ENCODE measurements at places on chromosomes 16 and 17. TPM values are rescaled to one million over a fixed set of nuclear protein-coding genes. Genes with fewer than 3 reads are reported as not detected.

GRCh38 chr16:50526796-50527195 lies 21.4 kb upstream of the NKD1 start:
- DNase-seq = no peak

Gene HS3ST6
- not detected for total RNA-seq

DNA sequence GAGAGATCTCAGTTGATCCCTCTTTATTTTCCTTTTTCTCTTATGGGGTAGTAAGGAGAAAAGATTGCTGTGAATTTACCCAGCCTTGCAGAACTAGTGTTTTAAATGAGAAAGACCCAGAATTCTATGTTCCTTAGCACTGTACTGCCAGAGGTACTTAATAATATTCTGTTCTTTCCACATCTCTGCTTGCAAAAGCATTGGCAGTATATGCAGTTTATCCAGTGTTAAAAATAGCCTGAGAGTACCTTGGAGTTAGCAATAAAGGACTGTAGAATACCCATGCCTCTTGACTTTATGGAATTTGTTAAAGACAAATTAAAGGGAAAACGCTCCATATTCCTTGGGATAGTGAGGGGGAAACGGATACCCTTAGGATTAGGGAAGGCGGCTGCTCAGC lies 11.9 kb downstream of the SLC7A6 start:
- DNase-seq = no peak

Gene NPW
- 0.80 TPM for total RNA-seq

GRCh38 chr17:14594690-14595089 lies 293.8 kb downstream of the HS3ST3B1 start:
- DNase-seq = no peak

Gene KRT25
- total RNA-seq = 0.35 TPM

Gene KIF19
- total RNA-seq = 1.6 TPM

- no peak for DNase-seq
These were observed 290.5 kb downstream of the HAPSTR1 start for GRCh38 chr16:9381905-9382304.

DNA sequence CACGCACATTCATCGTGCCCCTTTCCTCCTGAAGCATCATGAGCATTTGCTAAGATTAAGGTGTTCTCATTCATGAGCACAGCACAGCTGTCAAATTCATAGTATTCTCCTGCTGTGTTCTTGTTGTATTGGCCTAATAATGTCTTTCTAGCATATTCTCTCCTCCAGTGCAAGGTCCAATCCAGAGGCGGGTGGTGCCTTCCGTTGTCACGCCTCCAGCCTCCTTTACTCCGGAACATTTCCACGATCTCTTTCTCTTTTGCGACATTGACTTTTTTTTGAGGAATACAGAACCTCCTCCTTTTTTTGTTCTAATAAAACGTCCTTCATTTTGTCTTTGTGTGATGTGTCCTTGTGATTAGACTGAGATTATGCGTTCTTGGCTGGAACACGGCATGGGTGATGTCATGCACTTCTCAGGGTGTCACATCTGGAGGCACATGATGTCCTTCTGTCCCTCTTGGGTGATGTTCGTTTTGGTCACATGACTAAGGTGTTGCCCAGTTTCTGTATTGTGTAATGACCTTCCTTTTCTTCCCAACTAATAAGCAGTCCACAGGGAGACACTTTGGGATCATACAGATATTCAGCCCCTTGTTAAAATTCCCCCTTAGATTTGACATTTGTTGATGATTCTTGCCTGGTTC lies 66.3 kb downstream of the CLEC16A start:
- DNase-seq = no peak

DNA sequence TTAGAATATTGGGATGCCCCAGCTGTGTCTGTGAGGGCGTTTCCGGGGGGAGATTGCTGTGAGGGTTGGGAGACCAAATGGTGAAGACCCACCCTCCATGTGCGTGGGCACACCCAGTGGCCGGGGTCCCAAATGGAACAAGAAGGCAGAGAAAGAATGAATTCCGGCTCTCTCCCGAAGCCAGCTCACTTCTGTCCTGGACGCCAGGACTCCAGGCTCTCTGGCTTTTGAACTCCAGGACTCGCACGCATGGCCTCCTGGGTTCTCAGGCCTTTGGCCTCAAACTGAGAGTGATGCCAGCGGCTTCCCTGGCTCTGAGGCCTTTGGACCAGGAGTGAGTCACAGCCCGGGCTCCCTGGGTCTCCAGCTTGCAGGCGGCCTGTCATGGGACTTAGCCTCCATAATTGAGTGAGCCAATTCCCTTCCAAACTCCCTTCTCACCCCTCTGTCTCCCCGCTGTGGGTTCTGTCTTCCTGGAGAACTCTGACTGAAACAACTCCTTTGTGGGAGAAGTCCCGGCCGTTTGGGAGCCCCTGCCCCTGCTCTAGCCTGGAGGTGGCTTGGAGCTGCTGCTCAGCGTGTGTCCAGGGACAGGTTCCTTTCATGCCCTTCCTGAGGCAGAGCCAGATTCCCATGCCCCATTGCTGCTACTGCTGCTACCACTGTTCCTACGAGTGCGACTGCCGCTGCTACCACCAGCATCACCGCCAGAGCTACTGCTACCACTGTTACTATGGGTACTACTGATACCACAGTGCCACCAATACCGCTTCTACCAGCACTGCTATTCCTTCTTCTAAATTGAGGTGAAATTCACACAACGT lies 49.8 kb upstream of the CBX4 start:
- DNase-seq = no peak

GRCh38 chr17:41793784-41794539 lies 7.5 kb upstream of the JUP start:
- no peak for DNase-seq

DNA sequence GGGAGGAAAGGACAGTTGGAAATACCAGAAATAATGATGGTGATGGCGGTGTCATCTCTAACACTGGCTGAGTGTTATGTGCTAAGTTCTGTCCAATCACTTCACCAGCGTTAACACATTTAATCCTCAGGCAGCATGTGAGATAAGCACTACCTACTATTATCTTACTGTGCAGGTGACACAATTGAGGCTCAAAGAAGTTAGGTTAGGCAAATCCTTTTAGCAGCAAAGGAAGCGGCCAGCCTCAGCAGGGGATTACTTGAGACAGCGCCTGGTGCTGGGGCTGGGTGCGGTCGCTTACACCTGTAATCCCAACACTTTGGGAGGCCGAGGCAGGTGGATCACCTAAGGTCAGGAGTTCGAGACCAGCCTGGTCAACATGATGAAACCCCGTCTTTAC lies 18.7 kb upstream of the DHX8 start:
- DNase-seq = no peak

- DNase-seq = peak; percentile 66
These were observed 268.5 kb downstream of the C16orf95 start for GRCh38 chr16:87048730-87049115.

GRCh38 chr16:70578035-70578434 lies 54.4 kb downstream of the SF3B3 start:
- no peak for DNase-seq

- DNase-seq = peak; percentile 49
These were observed 106.4 kb downstream of the SLC39A11 start for GRCh38 chr17:72985882-72986720.

GRCh38 chr16:3223913-3224515 lies 10.9 kb downstream of the ZNF200 start:
- no peak for DNase-seq

GRCh38 chr17:65099941-65100315 lies 37.2 kb upstream of the RGS9 start:
- no peak for DNase-seq

Gene SALL1
- total RNA-seq = under 0.01 TPM

Gene PIGW
- total RNA-seq = 4.7 TPM

DNA sequence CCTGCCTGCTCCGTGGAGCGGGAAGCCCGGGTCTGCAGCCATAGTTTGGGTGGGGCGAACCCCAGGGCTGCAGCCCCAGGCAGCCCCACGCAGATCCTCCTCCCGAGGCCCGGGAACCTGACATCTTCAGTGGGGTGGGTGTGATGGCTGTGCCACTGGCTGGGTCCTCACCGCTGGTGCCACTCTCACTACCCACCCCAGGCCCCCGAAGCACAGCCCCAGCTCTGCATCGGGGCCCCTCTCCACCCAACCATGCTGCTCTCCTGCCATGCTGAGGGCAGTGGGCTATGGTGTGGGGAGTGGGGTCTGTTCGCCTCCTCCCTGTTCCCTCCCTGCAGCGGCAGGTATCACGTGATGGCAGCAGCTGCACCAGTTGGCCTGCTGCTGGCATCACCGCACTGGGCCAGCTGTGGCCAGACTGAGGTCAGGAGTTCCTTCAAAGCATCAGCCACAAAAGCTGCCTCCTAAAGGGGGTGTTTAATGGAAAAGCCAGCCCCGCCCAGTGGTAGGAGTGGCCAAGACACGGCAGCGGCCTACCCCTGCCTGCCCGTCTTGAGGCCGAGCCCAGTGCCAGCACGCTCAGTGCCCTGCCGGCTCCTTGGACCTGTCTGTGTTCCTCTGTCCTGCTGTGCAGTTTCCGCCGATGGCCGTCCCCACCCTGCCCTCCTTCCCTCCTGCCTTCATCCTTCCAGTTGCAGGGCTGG lies 10.8 kb downstream of the KCTD5 start:
- DNase-seq = peak; percentile 80

DNA sequence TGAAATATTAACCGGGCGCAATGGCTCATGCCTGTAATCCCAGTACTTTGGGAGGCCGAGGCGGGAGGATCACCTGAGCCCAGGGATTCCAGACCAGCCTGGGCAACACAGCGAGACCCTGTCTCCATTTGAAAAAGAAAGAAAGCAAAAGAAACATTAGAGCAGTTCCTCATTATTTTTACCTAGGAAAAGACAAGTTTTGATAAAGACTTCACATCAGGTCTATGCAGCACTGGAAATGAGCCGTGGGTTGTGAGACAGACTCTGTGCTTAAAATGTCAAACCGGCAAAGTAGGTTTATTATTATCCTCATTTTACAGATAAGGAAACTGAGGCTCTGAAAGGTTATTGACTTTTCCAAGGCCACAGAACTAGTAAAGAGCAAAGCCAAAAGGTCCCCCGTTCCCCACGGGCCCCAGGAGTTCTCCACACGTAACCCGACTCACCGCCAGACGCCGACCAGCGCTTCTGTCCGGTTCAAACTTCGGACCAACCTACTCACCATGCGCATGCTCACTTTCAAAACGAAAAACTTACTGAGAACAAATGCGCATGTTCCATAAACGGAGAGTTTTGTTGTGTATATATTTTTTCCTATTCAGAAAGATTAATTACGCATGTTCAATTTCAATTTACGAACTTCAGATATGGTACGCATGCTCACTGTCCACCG lies 356 bp downstream of the TUBD1 start:
- no peak for DNase-seq

GRCh38 chr16:73149334-73149733 lies 101.4 kb upstream of the ZFHX3 start:
- DNase-seq = no peak

- DNase-seq = peak; percentile 71
These were observed at the start of gene SEC14L1 for GRCh38 chr17:77140878-77141767. Gene SEC14L1, plus strand, starts transcription at chr17:77140969. Its CDS starts 2,628 bp downstream, at chr17:77143597.

Gene RBFOX1
- total RNA-seq = 37.9 TPM

Gene GP1BA
- 0.04 TPM for total RNA-seq

DNA sequence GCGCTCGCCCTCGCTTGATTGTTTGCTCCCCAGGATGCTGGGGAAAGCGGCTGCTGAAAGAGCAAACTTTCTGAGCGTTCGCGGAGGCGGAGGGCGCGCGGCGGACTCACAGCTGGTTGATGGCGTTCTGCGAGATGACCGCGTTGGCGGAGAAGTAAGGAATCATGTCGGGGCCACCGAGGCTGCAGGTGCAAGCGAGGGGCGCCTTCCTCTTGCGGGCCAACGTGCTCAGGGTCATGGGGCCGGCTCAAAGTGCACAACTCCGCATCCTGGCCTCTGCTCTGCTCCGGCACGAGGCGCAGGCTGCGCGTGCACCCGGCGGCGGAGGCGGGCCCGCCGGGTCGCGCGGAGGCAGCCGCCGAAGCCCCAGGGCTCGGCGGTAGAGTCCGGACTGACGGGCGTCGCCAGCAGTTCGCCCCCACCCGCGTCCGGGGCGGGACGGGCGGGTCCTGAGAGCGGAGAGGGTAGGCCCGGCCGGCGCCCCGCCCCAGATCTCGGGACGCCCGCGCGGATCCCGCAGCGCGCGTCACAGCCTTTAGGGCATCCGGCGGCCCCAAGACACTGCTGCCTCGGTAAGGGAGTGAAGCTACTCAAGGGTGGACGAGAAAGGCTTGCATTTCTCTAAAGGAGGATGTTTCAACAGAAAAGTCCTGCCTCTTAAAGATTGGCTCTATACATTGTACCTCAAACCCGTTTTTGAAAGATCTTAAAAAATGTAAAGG lies 138.5 kb upstream of the CORO6 start:
- peak; percentile 93 for DNase-seq

DNA sequence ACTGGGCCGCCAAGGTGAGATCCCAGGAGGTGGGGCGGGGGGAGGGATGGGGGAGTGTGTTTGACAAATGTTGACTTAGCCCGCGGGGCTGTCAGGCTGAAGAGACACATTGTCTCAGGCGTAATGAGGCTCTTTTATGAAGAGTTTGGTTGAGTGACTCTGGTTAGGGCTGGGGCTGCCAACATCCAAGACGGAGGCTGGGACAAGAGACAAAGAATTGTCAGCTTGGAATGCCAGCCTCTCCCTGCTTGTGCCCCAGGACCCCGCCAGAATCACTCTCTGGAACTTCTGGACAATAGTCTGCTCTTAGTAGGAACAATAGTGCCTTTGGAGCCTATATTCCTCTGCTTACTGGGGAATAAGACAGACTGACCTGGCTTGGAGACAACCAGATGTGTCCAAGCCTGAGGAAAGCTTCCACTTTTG lies 24.0 kb downstream of the PCTP start:
- DNase-seq = peak; percentile 68

Gene TEKT1
- total RNA-seq = not detected

- peak; percentile 17 for DNase-seq
These were observed 2.5 kb upstream of the HEATR9 start for GRCh38 chr17:35870906-35871819.

- DNase-seq = peak; percentile 59
These were observed 13.4 kb upstream of the SULT1A1 start for GRCh38 chr16:28623172-28623711.

All from muscle of leg (tissue), 16 donors.